Hepatocyte (in vitro differentiated cells): ENCODE measurements at places on chromosomes 1 and 21. TPM values are rescaled to one million over a fixed set of nuclear protein-coding genes. Genes with fewer than 3 reads are reported as not detected.

Gene MROH9
- total RNA-seq, result 0.23 TPM in 1 of 2 replicates, not detected in the other

GRCh38 chr1:211328084-211328694 lies 1.6 kb downstream of the TRAF5 start:
- no peak for DNase-seq
- H3K27ac ChIP-seq, result no peak overlapping the region
- no peaks in the 10 kb centered on the region for H3K36me3 ChIP-seq

GRCh38 chr1:223515926-223516325 lies 122.7 kb downstream of the CCDC185 start:
- no peak for DNase-seq
- no peaks in the 10 kb centered on the region for H3K4me1 ChIP-seq

Gene OR2T35
- total RNA-seq, result not detected in 2 replicates

Gene TNFSF18
- 0.08 and 0.13 TPM in 2 replicates for total RNA-seq

- DNase-seq, result no peak
- no peaks in the 10 kb centered on the region for H3K27me3 ChIP-seq
- H3K4me1 ChIP-seq, result peaks cover 17% of the 10 kb centered on the region
- H3K4me3 ChIP-seq, result no peak overlapping the region
Measured at GRCh38 chr1:53582211-53583020, 123.2 kb downstream of the DMRTB1 start.

DNA sequence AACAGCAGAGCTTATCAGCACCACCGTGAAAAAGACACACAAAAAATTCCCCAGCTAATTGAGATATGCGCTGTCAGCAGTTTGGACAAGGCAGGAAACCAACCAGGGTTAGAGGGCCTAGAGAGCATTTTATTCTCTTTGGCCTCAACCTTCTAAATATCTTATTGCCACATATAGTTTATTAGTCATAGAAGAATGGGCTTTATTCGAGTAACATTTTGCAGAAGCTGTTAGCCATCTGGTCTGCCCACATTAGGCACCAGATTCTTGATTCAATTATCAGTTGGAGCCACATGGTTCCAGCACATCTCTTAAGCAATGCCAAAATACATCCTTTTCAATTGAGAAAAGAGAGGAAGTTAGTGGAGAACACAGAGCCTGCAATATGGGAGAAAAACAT lies 109.9 kb upstream of the CXADR start:
- DNase-seq, result no peak
- H3K4me3 ChIP-seq, result no peak overlapping the region
- no peaks in the 10 kb centered on the region for H3K36me3 ChIP-seq
- no peaks in the 10 kb centered on the region for H3K4me1 ChIP-seq
- H3K27ac ChIP-seq, result no peak overlapping the region

DNA sequence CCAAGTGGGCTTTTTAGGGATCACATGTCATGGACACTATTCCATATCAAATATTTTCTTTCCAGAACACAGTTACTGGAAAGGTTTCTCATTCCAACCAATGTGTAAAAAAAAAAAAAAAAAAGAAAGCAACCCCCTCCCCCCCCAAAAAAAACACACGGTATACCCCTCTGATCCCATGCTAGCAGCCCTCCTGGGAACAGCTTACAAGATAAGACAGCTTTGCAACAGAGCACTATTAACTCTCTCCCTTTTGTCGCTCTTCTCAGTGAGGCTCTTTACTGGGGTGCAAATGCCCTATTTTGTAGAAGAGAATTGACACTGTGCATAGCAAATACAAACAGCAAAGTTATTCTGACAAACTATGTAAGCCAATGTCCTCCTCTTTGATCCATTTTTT lies 161.2 kb downstream of the NTMT2 start:
- no peak overlapping the region for H3K27ac ChIP-seq
- DNase-seq, result no peak
- no peak overlapping the region for H3K4me3 ChIP-seq
- no peaks in the 10 kb centered on the region for H3K36me3 ChIP-seq

DNA sequence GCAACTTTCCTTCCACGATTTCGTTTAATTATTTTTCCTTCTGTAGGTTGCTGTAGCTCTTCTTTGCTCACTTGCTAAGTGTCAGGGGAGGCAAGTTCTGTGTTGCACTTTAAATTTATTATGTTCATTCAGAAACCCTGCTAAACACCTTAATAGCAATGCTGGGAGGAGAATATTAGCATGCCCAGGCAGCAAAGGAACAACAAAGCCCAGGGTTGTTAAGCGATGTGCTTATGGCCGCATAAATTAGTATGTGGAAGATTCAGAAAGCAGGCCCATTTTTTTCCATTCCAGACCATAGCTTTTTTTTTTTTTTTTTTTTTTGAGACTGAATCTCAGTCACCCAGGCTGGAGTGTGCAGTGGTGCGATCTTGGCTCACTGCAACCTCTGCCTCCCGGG lies 151.3 kb downstream of the BACH1 start:
- no peaks in the 10 kb centered on the region for H3K36me3 ChIP-seq
- no peak overlapping the region for H3K27ac ChIP-seq
- H3K4me3 ChIP-seq, result no peak overlapping the region
